ENCODE measurements at places on chromosomes 12 and 14.
A peak's percentile ranks its signal among the peaks of the same experiment; 100 is the strongest.

DNA sequence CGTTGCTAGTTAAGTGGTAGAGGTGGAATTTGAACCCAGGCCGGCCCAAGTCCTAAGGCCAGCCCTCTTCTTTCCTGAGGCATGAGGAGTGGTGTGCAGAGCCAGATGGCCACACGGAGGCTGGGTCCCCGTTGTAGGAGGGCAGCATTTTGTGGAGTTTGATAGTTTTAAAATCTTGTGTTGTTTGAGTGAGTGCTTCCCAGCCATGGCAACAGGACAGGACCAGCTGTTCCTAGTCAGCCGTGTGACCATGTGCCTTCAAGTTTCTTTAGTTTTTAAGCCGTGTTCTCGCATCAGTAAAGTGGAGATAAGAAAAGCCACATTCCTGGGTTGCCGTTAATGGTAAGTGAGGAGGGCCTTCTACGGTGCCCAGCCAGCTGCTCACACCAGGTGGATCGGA lies 44.4 kb downstream of the UBE3B start:
- no peak for DNase-seq

DNA sequence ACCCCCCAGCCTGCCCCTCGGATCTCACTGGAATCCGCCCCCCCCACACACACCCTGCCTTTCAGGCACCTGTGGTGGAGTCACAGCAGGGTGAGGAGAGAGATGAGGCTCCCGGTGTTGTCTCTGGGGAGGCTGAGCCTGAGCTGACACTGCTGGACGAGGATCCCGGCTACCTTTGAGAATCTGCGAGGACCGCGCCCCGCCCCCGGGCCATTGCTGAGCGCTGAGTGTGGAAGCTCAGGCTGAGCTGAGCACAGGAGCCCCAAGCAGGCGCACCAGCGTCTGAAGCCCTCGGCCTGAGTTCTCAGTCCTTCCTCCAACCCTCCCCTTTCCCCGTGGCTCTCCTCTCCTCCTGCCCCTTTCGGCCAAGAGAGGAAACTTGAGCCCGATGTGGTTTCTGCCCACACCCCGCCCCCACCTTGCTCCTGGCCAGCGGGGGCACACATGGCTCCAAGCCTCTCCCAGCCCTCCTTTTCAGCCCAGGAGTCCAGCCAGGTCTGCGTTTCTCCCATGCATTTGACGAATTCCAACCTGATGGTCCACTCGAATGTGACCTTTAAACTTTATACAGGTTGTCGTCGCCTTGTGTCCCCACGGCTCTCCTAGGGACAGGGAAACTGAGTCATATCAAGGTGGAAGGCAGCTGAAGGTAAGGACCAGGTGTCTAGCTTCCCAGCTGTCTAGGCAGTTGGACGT lies at the start of gene NFE2:
Gene NFE2, minus strand, starts transcription at position 284 of the 696 bp plus-strand sequence. CDS start 5,767 bp downstream, outside the sequence.
- no peak for DNase-seq

DNA sequence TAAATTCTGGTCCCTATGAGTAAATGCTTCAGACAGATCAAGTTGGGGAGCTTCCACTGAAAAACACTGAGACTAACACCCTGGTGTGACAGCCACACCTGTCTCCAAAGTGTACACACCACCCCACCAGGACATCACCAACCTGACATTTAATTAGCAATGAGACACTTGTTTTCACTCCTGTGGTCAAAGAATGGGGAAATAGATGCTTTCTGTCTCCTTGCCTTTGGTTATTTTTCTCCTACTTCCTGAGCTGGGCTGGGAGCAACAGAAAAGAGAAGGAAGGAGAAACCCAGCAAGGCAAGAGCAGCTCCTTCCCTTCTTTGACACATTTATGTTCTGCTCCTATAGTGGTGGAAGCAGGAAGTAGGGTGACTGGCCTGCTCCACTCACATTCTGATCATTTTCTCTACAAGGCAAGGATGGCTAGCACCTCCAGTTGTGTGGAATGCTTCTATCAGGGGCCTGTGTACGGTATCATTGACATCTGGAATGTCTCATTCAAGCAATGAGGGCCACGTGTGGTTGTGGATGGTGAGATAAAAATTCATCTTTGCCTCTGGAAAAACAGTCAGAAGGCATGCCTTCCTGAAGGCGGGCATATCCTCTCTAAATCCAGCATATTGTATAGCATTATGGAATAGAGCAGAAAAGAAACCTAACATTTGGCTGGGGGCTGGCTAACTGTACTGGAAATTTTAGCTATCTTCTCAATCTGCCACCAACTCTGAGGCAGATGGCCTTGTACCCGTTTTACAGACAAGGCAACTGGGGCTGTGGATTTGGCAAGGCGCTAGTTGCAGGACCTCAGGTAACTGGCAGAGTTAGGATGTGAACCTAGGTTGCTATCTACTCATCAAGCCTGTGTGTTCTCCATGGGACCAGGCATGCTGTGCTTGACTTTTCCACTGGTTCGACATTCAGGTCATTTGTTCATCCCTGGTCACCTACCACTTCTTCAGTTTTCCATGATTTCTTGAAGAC lies 24.8 kb upstream of the LGALS3 start:
- no peak for DNase-seq

DNA sequence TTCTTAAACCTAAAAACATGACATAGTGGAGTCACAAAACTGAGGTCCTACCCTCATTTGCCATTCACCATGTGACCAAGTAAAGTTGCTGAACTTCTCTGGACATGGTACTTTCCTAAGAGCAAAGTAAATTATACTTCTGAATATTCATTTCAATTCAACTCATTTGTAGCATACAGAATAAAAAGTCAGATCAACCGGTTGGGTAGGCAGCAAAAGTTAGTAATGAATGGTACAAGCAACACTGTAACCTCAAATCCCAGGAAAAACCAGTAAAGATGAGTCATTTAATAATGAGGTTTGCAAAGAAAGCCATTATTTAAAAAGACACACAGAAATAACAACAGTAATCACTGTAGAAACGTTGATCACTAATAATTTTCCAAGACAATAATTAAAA lies 8.7 kb downstream of the POLE2 start:
- peak; percentile 38 for DNase-seq

DNA sequence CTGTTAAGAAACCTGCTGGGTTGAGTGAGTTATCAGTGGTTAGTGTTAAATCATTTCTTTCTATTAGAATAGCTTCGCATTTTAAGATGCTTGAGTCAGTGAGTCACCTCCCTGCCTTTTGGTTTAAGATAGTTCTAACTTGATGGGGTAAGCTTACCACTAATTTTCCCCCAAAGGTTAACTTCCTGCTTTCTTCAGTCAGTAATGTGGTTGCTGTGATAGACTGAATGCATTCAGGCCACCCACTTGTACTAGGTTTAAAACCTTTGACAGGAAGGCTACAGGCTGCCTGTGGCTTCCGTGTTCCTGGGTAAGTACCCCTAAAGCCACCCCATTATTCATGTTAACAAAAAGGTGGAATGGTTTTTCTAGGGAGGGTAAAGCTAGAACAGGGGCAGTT lies 25.3 kb downstream of the CLEC2A start:
- no peak for DNase-seq

- no peak for DNase-seq
These were observed 373.5 kb upstream of the OR4E1 start for GRCh38 chr14:22047115-22047514.

- DNase-seq, result no peak
These were observed 1.7 kb downstream of the VSIG10 start for GRCh38 chr12:118102070-118102469.
